ENCODE measurements at places on chromosomes 16 and 17. TPM values are rescaled to one million over a fixed set of nuclear protein-coding genes. Genes with fewer than 3 reads are reported as not detected.

DNA sequence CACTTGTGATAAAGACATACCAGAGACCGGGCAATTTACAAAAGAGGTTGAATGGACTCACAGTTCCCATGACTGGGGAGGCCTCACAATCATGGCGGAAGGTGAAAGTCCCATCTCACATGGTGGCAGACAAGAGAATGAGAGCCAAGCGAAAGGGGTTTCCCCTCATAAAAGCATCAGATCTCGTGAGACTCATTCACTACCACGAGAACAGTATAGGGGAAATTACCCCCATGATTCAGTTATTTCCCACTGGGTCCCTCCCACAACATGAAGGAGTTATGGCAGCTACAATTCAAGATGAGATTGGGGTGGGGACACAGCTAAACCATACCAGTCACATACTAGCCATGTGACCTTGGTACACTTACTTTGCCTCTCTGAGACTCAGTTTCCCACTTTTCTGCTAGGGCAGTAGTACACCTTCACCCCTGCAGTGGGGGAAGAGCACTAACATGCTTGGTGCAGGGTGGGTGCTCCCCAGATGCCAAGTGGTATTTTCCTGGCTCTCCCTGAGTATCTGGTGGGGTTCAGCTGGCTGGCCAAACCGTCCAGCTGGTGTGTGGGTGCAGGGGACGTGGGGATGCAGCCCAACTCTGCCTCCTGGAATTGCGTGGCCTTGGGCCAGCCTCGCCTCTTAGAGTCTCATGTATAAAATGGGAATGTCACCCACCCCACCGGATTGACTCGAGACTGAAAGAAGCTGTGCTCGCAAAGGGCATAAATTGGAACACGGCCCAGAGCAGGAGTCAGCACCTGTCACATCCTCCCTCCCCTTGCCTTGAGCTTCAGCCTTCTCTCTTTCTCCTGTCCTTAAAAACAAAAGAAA, 364.1 kb downstream of the CPPED1 start:
- DNase-seq: no peak

- DNase-seq: no peak
Observed at GRCh38 chr17:2120586-2121335, 65.9 kb downstream of the HIC1 start.

DNA sequence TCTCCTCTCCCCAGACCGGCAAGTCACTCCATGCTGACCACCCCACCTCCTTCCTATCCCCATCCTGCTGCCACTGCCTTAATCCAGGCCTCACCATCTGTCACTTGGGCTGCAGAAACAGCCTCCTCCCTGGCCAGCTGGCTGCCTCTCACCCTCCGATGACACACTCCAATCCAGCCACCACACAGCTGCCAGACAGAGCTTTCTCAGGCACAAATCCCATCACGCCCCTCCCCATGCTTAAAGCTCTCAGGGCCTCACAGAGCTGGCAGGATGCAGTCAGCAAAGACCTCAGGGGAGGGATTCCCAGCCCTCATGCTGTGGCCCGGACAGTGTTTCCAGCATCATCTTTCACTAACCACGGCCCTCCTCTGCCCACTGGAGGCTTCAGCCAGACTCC, 13.7 kb downstream of the CAMKK1 start:
- no peak for DNase-seq

GRCh38 chr17:61836266-61837174, 26.8 kb downstream of the BRIP1 start:
- no peak for DNase-seq

- no peak for DNase-seq
Observed at GRCh38 chr17:74833501-74834377, 25.9 kb downstream of the GRIN2C start.

DNA sequence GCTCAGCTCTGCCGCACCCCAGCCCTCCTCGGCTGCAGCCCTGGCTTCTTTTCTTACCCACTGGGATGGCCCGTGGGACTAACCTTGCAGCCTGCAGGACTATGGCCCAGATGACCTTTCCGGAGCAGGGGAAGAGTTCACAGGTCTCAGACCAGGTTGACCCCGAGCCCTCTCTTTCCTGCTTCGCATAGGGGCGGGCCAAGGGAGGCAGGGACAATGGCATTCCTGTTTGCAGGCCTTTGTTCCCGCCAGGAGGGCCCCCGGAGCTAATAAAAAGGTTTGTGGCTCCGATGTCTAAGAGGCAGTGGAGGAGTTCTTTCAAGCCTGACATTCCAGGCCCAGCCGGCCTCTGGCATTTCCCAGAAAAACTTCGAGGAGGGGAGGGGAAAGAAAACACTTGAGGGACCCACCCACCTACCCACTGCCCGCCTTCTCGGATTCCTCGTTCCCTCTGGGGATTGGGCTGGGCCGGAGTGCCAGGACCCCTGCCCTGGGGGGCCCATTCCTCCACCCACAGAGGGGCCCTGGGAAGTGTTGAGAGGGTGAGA, 5.8 kb upstream of the SOCS3 start:
- no peak for DNase-seq

DNA sequence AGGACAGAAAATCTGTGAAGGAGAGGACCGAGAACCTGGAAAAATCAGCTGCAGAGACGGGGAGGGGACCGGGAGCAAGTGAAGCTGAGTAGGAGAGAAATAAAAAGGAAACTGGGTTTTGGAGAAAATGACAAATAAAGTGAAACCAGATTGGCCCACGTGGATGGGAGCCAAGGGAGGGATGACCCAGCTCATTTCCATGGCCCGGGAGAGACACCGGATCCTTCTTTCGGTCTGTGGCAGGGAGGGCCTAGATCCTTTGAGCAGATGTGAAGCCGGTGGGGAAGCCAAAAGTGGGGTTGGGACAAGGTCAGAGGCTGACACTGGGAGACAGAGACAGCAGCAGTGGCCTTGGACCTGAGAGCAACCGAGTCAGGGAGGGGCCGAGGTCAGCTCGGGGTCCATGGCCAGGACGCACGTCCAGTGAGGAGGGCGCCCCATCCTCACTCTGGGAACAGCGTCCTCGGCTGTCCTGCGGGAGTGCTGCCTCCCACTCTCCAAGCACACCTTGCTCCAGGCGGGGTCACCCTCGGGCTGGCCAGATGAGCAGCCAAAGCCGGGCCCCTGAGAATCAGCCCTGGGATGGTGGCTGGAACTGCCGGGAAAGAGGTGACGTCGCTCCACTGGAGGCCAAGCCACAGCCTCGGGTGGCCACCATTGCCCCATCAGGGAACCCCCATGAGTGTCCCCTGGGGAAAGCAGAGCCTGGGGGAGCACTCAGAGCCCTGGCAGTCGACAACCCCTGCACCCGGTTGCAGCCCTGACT, 50.8 kb upstream of the CDR2 start:
- no peak for DNase-seq

DNA sequence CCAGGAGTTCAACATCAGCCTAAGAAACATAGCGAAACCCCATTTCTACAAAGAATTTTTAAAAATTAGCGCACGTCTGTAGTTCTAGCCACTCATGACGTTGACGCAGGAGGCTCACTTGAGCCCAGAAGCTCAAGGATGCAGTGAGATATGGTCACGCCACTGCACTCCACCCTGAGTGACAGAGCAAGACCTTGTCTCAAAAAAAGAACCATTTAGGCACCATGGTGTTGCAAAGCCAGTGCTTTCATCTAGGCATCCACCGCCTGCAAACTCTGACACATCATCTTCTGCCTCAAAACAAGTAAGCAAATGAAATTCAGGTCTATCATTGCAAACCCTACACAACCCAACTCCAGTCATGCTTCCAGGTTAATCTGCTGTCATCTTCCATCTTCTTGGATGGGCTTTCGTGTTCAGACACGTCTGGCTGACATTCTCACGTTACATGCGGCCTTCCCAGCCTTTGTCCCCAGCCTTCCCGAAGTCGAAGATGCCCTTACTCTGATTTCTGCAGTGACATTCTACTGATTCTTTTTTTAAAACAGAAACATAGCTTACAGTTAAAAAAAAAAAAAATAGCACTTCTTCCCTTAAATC, 8.9 kb downstream of the ANKRD11 start:
- no peak for DNase-seq

GRCh38 chr17:34146440-34147043, 108.5 kb upstream of the CCL2 start:
- peak; percentile 19 for DNase-seq

DNA sequence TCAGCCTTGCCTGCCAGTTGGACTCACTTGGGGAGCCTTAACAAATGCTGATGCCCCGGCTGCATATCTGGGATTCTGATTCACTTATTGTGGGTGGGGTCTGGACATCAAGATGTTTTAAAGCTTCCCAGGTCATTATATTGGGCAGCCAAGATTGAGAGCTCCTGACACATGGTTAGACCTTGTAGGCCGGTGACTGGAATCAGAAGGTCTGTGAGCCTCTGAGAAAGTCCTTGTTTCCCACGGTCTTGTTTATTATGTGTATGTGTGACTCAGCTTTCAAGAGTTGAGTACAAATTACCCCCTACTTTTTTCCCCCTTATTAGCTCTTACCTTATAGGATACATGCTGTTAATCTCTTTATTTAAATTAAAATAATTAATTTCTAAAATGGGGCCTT, 103.5 kb downstream of the ABCC1 start:
- DNase-seq: no peak

- no peak for DNase-seq
Observed at GRCh38 chr16:51243936-51244436, 92.9 kb upstream of the SALL1 start.

GRCh38 chr17:80660527-80661198, 116.0 kb downstream of the RPTOR start:
- DNase-seq: no peak

DNA sequence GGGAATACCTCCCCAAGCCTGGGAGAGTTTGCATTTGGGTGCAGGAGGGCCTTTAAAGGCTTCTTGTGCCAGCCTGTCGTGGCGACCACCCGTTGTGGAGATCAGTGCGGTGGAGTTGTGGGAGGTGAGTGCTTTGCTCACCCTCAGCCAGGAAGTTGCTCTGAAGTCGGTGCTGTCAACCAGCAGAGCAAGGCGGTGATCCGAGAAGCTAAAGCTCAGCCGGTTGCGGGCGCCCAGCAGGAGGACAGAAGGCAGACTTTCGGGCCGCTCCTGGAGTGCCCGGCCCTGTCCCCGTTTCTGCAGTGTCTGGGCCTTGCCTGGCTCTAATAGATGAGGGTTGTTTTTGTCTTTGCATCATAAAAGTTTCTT, 1.4 kb downstream of the UBE2I start:
- DNase-seq: no peak

- no peak for DNase-seq
Observed at GRCh38 chr17:50890675-50891516, 24.7 kb upstream of the TOB1 start.

- DNase-seq: no peak
Observed at GRCh38 chr17:8470447-8471047, 34.9 kb downstream of the NDEL1 start.

- no peak for DNase-seq
Observed at GRCh38 chr17:61338000-61338798, 61.4 kb upstream of the TBX2 start.

DNA sequence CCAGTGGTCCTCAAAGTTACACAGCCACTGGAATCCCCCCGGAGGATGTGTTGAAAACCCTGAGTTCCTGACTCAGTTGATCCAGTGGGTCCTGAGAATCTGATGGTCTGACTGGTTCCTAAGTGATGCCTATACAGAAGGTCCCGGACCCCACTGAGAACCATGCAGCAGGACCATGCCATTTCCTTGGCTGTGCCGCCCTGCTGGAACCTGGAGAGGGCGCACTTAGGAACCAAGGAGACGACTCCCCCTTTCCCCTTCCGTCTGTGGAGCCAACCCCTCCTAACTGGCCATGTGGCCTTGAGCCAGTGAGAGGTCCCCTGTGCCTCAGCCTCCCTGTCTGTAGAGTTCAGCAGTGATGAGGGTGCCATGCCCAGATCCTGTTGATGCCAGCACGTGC, 22.0 kb downstream of the C16orf74 start:
- DNase-seq: no peak

- no peak for DNase-seq
Observed at GRCh38 chr17:72284806-72285205, 164.0 kb downstream of the SOX9 start.

DNA sequence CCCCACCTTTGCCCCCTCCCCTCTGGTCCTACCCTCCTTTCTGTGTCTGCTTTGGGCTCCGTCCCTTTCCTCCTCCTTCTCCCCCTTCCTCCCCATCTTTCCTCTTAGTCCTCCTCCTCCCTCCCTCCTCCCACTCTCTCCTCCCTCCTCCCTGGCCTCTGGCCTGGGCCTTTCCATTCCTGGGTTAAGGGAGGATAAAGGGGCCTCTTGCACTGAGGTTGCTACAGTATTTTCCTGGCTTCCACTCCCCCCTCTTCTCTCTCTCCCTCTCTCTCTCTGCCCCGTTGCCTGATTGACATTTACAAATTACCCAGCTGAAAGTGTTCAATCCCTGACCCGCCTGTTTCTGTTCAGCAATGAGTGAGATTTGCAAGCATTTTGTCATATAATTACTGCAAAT, 44.0 kb downstream of the MRM1 start:
- no peak for DNase-seq

- DNase-seq: no peak
Observed at GRCh38 chr16:85921026-85921425, 22.1 kb downstream of the IRF8 start.

DNA sequence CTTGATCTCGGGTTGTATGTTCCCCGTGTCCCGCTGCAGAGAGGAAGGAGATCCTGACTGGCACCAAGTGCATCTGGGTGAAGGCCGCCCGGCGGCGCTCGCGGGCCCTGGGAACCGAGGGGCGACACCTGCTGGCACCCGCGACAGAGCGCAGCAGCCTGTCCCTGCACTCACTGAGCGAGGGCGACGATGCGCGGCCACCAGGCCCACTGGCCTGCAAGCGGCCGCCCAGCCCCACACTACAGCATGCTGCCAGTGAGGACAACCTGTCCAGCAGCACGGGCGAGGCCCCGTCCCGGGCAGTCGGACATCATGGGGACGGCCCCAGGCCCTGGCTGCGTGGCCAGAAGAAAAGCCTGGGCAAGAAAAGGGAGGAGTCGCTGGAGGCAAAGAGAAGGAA, 7.5 kb downstream of the BTBD17 start:
- peak; percentile 57 for DNase-seq

GRCh38 chr17:63434951-63435571, 11.0 kb downstream of the CYB561 start:
- no peak for DNase-seq

- DNase-seq: no peak
Observed at GRCh38 chr16:10961231-10961630, 16.9 kb downstream of the CLEC16A start.

FAM20A gene
- total RNA-seq: 0.10 TPM

ATMIN gene
- 33.4 TPM for total RNA-seq

TMC5 gene
- total RNA-seq: 0.43 TPM

ZNRF1 gene
- 11.8 TPM for total RNA-seq

C1QTNF8 gene
- total RNA-seq: not detected

KRT24 gene
- total RNA-seq: not detected

CTCF gene
- 55.9 TPM for total RNA-seq

CSH2 gene
- total RNA-seq: not detected

RASD1 gene
- 0.63 TPM for total RNA-seq

ZMYND15 gene
- total RNA-seq: 0.23 TPM

KRT20 gene
- not detected for total RNA-seq

MT1E gene
- 2.3 TPM for total RNA-seq

BICDL2 gene
- total RNA-seq: not detected

KRTAP9-2 gene
- total RNA-seq: not detected

MT1F gene
- total RNA-seq: 0.72 TPM

ARHGDIG gene
- 2.9 TPM for total RNA-seq

CHAD gene
- total RNA-seq: not detected

MRC2 gene
- total RNA-seq: 9.7 TPM

ARL5C gene
- total RNA-seq: not detected
